D721Med (cell line): ENCODE measurements at places on chromosomes 12 and 14.
A peak's percentile ranks its signal among the peaks of the same experiment; 100 is the strongest.

GRCh38 chr14:102652194-102652593 is 59.7 kb downstream of the RCOR1 start:
- DNase-seq = no peak

- peak; percentile 31 for DNase-seq
These were observed at the start of gene SRGAP1 for GRCh38 chr12:63844391-63845341. Gene SRGAP1, plus strand, starts transcription at chr12:63844700. Its CDS starts 117 bp downstream, at chr12:63844817.

DNA sequence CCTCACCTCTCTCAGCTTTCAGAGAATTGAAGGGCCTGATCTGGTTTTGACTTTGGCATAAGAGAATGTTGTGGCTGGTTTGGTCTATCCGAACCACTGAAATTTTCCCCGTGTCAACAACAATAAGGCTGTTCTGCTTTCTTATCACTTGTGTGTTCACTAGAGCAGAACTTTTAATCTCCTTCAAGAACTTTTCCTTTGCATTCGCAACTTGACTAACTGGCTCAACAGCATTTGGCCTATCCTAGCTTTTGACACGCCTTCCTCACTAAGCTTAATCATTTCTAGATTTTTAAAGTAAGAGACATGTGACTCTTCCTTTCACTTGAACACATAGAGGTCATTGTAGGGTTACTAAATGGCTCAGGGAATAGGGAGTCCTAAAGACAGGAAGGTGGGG is 25.9 kb upstream of the EDDM3A start:
- no peak for DNase-seq

- DNase-seq = no peak
These were observed 10.1 kb downstream of the PTGDR start for GRCh38 chr14:52277552-52277951.

DNA sequence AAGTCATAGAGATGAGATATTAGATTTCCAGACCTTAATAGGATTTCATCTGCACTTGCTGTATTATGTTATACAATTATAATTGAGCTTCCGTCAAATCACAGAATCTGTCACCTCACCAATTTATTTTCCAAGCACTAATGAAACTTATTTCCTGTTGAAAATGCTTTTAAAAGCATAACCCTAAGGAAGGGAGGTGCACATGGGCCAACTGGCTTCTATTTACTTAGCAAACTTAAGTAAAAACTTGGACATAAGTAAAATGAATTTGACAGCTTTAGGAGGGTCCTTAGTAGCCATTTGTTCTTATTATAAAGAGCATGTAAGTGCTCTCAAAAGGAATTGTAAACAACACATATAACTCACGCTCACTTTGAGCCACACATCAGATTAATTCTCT is 462.2 kb upstream of the TMPO start:
- no peak for DNase-seq
